Aortic smooth muscle cell (primary cell): ENCODE measurements at places on chromosomes 1 and 21. TPM values are rescaled to one million over a fixed set of nuclear protein-coding genes. Genes with fewer than 3 reads are reported as not detected.

The NPHS2 gene
- not detected in 2 replicates for total RNA-seq

The TSPAN1 gene
- 0.79 and 1.6 TPM in 2 replicates for total RNA-seq

The CRYAA gene
- not detected in 2 replicates for total RNA-seq

The PTPN22 gene
- 0.50 and 1.1 TPM in 2 replicates for total RNA-seq

The AMY2B gene
- 10.0 and 10.6 TPM in 2 replicates for total RNA-seq

The RCAN1 gene
- total RNA-seq = 163 and 225 TPM in 2 replicates

The FALEC gene
- 0.31 TPM in 1 of 2 replicates, not detected in the other for total RNA-seq

The SIM2 gene
- not detected in 2 replicates for total RNA-seq

The GBP3 gene
- 9.0 and 76.3 TPM in 2 replicates for total RNA-seq

The KRTAP7-1 gene
- total RNA-seq = not detected in 2 replicates

The SPRR4 gene
- total RNA-seq = not detected in 2 replicates

The TNFSF4 gene
- total RNA-seq = 1.2 and 2.1 TPM in 2 replicates

The TTC34 gene
- under 0.01 and 0.12 TPM in 2 replicates for total RNA-seq

The MRPS15 gene
- 55.4 and 60.4 TPM in 2 replicates for total RNA-seq

The MEX3A gene
- 0.40 and 0.50 TPM in 2 replicates for total RNA-seq

The CA6 gene
- total RNA-seq = not detected in 2 replicates

The PLA2G2F gene
- not detected in 2 replicates for total RNA-seq

The CYP4Z1 gene
- total RNA-seq = 0.13 TPM in 1 of 2 replicates, not detected in the other

The SV2A gene
- total RNA-seq = 5.8 and 7.5 TPM in 2 replicates

The CD2 gene
- total RNA-seq = not detected in 2 replicates

The AK5 gene
- 8.8 and 21.0 TPM in 2 replicates for total RNA-seq

The GJB3 gene
- not detected in 2 replicates for total RNA-seq

The RGSL1 gene
- total RNA-seq = not detected in 2 replicates

The GTF2B gene
- 44.8 and 48.0 TPM in 2 replicates for total RNA-seq

The NBPF14 gene
- 44.0 and 72.9 TPM in 2 replicates for total RNA-seq

The ZSWIM5 gene
- total RNA-seq = 0.75 and 1.1 TPM in 2 replicates

The SNIP1 gene
- 13.2 and 14.8 TPM in 2 replicates for total RNA-seq

The LIN9 gene
- total RNA-seq = 2.9 and 3.7 TPM in 2 replicates

The MSH4 gene
- total RNA-seq = 0.06 and 0.13 TPM in 2 replicates

The FAM167B gene
- total RNA-seq = 0.79 and 1.7 TPM in 2 replicates

The TSPEAR gene
- not detected in 2 replicates for total RNA-seq

The C21orf91 gene
- total RNA-seq = 4.0 and 4.4 TPM in 2 replicates

The S100A6 gene
- total RNA-seq = 2,220 and 2,797 TPM in 2 replicates

The LCK gene
- total RNA-seq = not detected in 2 replicates

The CD1E gene
- total RNA-seq = not detected in 2 replicates

The HIVEP3 gene
- 0.26 and 0.31 TPM in 2 replicates for total RNA-seq

The ZNF684 gene
- 5.0 and 5.4 TPM in 2 replicates for total RNA-seq

The PLA2G5 gene
- total RNA-seq = 3.9 and 4.5 TPM in 2 replicates

The OR2L8 gene
- total RNA-seq = not detected in 2 replicates

The S100A9 gene
- total RNA-seq = 0.19 TPM in 1 of 2 replicates, not detected in the other

The MTARC2 gene
- total RNA-seq = 7.9 and 10.7 TPM in 2 replicates

The HLX gene
- total RNA-seq = 4.0 and 4.2 TPM in 2 replicates
